ENCODE measurements at places on chromosomes 7 and 10. TPM values are rescaled to one million over a fixed set of nuclear protein-coding genes. Genes with fewer than 3 reads are reported as not detected.
A peak's percentile ranks its signal among the peaks of the same experiment; 100 is the strongest.

DNA sequence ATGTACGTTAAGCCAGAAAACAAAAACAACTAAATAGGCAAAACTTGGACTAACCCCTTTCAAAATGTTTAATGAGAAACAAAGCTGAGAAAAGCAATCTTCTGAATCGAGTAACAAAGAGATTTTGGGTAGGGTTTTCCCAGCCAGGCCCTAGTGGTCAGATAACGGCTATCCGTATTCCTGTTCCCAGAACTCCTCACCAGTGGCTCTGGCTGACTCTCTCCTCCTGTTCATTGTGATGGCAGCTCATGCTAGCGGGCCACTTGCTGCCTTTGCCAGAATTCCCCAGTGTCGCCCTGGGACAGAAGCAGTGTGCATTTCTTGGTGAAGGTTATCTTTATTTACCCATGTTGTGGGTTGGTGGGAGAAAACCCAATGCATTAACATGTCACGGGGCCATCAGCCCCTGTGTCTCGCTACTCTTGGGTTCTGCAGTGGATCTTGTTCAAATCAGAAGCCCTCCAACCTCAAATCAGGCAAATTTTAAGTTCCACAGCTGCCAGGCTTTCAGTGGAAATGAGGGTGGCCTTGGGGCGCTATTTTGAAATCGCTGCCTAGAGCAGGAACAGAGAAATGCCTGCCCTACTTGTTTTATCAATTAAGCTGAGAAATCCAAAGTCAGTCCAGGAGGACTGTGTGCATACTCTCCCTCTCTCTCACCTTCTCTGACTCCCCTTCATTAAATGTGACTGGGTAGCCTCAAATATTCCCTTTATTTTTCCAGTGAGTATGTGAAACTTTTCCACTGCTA is 164.5 kb upstream of the NPVF start:
- no peaks in the 10 kb centered on the region for H3K4me1 ChIP-seq
- DNase-seq: no peak
- H3K4me3 ChIP-seq: no peak overlapping the region
- 0 out of 2 replicates have a peak, but pooled peaks cover 5% of the 10 kb centered on the region for H3K27me3 ChIP-seq
- no peak overlapping the region for H3K27ac ChIP-seq

GRCh38 chr10:22932626-22933370 is 4.9 kb downstream of the ARMC3 start:
- DNase-seq: peak; percentile 51
- peaks cover 6% of the 10 kb centered on the region for H3K27me3 ChIP-seq
- no peaks in the 10 kb centered on the region for H3K36me3 ChIP-seq
- no peak overlapping the region for H3K4me3 ChIP-seq

The VWDE gene
- not detected for total RNA-seq

The SPDYE9 gene
- not detected for total RNA-seq

The SPDYE6 gene
- not detected for total RNA-seq
